ENCODE measurements at places on chromosomes 12 and 14.

DNA sequence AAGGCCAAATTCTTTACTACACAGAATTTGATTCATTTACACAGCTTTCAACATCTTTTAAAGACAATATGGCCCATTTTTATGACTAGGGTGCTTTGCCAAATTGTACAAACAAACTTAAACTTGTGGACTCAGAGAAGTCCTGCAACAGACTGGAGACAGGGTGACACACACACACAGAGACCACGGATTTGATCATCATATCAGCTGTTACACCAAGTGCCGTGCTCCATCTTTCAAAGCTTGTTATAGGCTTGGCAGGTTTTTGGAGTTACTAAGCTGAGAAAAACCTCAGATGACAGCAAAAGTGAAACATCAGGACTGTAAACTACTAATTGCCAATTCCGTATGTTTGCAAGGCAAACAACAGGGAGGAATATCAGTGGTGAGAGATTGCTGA lies 811.7 kb downstream of the GALC start:
- DNase-seq = no peak

- no peak for DNase-seq
These were observed 50.9 kb downstream of the HSP90AA1 start for GRCh38 chr14:102035914-102036313.

- no peak for DNase-seq
These were observed 244.9 kb downstream of the ADAMTS20 start for GRCh38 chr12:43307126-43307525.

- DNase-seq = no peak
These were observed 39.0 kb downstream of the LRRK2 start for GRCh38 chr12:40263616-40264409.

DNA sequence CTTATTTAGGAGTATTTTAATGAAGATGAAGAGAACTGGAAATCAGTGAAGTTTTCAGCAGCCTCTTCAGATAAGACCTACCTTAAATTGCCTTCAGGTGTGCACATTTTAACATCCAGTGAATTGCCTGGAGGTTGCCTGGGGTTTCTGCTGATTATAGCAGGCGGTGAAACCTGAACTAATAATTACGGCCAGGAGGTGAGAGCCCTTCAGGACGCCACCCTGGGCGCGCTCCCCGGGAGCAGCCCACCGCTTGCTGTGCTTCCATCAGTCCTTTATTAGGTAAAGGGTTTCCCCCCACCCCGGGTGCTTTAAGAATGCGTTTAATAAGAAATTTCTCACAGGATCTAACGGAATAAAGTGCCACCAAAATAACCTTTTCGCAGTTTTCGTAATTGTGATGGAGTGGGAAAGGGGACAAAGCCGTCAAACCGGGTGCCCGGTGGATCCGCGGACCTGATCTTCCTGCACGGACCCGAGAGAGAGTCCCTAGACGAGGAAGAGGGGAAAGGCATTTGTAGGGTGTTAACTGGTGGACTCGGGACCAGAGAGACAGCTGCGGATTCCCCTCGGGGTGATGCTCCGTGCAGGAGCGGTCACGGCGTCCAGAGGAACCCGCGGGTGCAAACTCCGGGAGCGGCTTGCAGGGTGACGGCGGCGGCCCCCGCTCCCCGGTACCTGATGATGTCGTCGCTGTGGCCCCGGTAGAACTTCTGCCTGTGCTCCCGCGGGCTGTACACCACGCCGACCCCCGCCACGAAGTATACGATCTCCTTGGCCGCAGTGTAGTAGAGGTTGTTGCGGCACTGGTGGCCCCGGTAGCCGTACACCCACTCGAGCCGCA lies 902 bp downstream of the EML5 start:
- DNase-seq = peak; percentile 13

- DNase-seq = no peak
These were observed 125.4 kb downstream of the KIF26A start for GRCh38 chr14:104263675-104264358.

DNA sequence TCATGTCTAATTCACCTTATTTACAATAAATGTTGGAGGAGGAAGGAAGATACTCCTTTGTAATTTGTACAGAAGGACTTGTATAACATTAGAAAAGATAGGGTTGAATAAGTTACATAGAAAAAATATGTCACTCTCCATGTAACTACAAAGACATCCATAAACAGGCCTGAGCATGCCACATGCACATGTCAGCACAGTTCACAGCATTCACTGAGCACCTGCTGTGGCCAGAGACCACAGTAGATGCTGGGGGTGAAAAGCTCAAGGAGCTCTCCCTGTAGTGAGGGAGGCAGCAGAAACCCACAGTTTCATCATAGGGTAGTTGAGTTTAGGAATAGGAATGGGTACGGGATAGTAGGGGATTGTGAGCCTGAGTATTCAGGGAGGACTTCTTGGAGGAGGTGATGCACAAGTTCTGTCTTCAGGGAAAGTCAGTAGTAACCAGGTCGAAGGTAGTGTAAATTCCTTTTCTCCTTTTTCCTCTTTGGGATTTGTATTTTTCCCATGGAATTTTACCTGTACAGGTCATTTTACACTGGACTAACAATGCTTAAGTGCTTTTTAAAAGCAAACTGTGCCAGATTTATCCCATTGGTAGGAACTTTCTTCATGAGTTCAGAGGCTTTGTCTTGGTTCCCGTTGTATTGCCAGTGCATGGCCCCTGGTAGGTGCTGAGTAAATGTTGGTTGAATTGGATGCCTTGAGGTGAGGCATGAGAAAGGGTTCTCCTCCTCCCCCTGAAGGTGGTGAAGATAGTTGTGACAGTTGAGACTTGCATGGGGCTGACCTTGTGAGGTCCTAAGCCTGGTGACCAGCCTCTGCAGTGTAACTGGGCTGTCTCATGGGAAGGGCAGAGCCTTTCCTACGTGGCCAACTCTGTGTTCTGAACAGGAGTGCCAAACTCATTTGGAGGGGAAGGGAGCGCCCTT lies 20.2 kb downstream of the PRKCH start:
- DNase-seq = no peak

DNA sequence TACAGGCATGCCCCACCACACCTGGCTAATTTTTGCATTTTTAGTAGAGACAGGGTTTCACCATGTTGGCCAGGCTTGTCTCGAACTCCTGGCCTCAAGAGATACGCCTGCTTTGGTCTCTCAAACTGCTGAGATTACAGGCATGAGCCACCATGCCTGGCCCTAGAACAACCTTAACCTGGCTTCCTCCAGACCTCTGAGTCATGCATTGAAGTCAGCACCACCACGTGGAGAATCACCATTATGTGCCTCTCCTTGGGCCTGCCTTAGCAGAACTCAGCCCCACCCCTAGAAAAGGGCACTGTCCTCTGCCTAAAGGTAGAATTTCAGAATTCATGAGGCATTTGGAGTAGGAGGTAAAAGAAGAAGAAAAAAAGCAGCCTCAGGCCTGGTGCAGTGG lies 49.0 kb downstream of the LIMA1 start:
- no peak for DNase-seq

DNA sequence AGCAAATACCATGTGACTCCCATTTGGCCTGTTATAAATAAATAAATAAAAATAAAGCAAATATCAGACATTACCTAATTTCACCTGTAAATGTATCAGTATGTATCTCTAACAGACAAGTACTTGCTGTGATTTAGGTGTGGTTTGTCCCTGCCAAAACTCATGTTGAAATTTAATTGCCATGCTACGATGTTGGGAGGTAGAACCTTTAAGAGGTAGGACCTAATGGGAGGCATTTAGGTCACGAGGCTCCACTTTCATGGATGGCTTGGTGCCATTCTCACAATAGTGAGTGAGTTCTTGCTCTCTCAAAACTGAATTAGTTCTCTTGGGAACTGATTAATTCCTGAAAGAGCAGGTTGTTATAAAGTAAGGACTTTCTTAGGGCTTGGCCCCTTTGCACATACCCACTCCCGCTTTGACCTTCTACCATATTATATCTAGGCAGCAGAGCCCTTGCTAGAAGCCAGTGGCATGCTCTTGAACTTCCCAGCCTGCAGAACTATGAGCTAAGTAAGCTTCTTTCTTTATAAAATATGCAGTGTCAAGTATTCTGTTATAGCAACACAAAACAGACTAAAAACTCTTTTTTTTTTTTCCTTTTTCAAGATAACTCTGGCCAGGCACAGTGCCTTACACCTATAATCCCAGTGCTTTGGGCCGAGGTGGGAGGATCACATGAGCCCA lies 26.0 kb downstream of the VEZT start:
- no peak for DNase-seq

DNA sequence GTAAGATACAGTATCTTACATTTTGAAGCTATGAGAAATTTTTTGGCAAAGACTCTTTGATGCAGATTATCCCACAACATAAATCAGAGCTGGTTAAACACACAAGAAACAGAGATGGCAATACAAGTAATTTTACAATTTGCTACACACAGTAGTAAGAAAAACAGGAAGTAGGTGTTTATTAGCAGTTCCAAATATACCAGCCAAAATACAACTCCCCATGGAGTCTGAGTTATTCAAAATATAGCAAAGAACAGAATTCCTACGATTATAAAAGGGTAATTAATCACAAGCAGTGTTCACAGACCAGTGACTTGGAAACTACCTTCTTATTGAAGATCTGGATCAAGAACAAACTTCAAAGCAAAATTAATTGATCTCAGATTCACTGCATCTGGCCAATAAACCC lies 83.9 kb downstream of the BMP4 start:
- no peak for DNase-seq

DNA sequence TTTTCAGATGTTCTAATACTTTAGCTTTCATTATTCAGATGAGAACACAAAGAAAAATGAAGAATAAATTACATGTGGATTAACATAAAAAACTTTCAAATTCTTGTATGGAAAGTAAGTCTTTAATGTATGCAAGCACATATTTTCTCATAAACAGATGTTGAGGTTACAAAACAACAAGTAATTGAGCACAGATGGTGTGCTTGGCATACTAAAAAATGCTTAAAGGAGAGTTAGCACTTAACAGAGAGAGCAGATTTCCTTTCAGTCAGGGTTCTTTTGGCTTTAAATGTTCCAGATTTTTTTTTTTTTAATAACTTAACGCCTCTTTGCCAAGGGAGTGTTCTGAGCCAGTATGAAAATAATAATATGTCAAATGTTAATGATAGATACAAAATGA lies 96.0 kb downstream of the RASSF9 start:
- DNase-seq = no peak

DNA sequence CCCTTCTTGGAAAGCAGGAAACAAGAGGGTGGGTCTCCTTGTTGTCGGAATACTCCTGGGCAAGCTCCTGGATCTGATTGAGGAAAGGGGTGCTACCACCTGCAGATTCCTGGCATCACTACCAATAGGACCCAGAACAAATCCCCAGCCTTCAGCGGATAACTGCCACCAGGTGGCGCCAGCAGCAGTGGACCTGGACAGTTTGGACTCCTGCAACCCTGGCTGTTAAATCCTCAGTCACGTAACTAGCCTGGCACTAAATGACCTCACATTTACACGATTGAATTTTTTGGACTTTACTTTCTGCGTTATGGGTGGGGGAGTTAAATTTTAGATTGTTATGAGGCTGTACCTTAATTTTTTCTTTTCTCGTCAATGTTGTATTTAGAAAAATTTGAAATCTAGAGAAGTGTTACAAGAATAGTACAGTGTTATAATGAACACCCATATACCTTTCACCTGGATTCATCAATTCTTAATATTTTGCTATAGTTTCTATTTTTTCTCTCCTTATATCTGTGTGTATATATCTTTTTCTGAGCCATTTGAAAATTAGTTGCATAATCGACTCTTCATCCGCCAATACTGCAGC lies 95.6 kb downstream of the GAS2L3 start:
- peak; percentile 87 for DNase-seq

GRCh38 chr14:76829013-76829365 lies 2.8 kb downstream of the LRRC74A start:
- DNase-seq = no peak

DNA sequence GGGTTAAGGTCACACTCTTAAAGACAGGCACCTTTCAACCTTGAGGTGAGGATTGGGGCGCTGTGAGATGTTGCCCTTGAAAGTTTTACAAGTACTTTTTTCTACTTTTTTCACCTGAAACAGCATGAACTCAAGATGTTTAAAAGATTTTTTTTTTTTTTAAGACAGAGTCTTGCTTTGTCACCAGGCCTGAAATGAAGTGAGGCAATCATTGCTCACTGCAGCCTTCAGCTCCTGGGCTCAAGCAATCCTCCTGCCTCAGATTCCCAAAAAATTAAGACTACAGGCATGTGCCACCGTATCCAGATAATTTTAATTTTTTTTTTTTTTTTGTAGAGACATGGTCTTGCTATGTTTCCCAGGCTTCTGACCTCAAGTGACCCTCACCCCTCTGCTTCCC lies 243.9 kb downstream of the DIO2 start:
- no peak for DNase-seq

DNA sequence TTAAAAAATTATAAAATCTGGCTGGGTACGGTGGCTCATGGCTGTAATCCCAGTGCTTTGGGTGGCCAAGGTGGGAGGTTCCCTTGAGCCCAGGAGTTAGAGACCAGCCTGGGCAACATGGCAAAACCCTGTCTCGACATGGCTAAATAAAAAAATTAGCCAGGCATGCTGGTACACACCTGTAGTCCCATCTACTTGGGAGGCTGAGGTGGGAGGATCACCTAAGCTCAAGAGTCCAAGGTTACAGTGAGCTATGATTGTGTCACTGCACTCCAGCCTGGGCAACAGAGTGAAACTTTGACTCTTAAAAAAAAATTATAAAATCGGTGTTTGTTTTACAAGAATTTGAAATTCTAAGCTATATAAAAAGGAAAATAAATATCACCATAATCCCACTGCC lies 141.8 kb downstream of the SLC38A6 start:
- no peak for DNase-seq

DNA sequence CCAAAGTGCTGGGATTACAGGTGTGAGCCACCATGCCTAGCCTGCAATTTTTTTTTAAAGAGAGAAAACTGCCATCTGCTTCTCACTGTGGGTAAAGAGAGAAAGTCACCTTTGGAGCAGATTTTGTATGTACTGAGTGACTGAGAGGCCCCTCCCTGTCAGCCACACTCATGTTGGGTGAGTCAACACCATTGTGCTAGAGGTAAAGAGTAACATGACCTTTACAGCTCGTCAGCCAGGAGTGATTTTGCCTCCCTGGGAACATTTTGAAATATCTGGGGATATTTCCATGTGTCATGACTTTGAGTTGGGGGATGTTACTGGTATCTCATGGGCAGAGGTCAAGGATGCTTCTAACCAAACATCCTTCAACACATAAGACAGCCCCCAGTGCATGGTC lies 115.2 kb downstream of the KSR2 start:
- DNase-seq = no peak

GRCh38 chr14:85016496-85016895 lies 513.4 kb upstream of the FLRT2 start:
- DNase-seq = no peak

- DNase-seq = peak; percentile 50
These were observed 33.3 kb downstream of the RAD52 start for GRCh38 chr12:916240-916639.

DNA sequence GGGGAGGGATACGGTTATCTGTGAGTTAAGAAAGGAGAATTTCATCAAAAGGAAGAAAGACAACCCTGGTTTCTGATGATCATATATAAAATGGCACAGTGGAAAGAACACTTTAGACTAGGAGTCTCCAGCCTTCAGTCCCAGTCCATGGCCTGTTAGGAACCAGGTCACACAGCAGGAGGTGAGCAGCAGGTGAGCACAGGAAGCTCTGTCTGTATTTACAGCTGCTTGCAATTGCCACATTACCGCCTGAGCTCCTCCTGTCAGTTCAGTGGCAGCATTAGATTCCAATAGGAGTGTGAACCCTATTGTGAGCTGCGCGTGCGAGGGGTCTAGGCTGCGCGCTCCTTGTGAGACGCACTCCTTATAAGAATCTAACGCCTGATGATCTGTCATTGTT lies 137.9 kb downstream of the BTG1 start:
- DNase-seq = no peak
